Fibroblast of skin of left quadriceps (primary cell): ENCODE measurements at places on chromosomes 7 and 10.

DNA sequence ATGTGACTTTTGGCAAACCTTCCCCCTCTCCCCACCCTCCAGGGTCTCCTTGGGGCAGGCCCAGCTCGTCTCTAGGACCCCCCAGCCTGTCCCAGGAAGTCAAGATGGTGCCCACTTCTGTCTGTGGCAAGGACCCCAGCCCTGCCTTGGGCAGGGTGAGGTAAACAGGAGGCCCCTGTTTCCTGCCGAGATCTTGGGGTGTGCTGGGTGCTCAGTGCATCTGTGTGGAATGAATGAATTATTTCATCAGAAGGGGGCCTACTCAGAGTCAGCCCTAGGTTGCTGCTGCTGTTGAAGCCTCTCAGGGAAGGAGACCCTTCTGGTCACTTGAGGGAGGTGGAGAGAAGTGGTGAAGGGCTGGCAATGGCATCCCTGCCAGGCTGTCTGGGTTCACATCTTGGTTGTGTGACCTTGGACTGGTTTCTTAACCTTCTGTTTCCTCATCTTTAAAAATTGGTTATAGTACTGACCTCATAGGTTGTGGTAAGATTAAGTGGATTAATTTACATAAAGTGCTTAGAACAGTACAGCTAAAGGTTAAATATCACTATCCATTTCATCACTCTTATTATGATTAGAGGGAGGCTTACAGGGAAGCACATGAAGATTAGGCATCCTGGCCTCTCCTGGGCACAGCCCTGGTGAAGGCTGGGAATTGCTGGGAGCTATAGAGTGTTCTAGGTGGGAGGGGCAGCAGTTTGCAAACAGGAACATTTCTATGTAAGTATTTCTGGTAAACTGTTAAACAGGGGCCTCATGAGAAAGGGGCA lies 67.7 kb downstream of the ZMIZ1 start:
- DNase-seq: no peak

DNA sequence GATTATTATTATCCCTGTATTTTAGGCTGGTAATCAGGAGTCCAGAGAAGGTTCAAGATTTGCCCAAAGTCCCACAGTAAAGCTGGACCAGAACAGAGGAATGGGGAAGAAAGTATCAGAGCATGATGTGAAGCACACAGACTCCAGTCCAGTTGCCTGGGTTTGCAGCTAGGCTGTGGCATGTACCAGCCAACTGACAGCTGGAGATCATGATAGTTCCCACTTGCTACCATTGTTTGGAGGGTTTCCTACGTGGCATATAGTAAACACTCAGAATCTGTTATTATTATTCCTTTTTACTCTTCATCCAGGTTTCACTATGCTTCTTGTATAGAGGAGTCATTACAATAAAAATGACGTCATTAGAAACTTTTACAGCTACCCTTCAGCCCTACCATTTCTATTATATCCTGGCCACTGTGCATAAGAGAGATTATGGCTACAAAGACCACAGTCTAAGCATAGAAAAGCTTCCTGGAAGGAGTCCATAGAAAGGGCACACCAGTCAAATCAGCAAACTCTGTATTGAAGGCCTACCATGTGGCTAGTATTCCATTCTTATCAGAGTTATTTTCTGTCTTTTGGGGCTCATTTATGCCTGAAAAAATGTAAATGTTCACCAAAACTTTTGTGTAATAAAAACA lies 66.6 kb downstream of the MTPN start:
- no peak for DNase-seq

GRCh38 chr7:105680505-105681187 lies 99.4 kb upstream of the EFCAB10 start:
- DNase-seq: no peak

- DNase-seq: no peak
Measured at GRCh38 chr10:80945264-80945880, 407.7 kb downstream of the SH2D4B start.

DNA sequence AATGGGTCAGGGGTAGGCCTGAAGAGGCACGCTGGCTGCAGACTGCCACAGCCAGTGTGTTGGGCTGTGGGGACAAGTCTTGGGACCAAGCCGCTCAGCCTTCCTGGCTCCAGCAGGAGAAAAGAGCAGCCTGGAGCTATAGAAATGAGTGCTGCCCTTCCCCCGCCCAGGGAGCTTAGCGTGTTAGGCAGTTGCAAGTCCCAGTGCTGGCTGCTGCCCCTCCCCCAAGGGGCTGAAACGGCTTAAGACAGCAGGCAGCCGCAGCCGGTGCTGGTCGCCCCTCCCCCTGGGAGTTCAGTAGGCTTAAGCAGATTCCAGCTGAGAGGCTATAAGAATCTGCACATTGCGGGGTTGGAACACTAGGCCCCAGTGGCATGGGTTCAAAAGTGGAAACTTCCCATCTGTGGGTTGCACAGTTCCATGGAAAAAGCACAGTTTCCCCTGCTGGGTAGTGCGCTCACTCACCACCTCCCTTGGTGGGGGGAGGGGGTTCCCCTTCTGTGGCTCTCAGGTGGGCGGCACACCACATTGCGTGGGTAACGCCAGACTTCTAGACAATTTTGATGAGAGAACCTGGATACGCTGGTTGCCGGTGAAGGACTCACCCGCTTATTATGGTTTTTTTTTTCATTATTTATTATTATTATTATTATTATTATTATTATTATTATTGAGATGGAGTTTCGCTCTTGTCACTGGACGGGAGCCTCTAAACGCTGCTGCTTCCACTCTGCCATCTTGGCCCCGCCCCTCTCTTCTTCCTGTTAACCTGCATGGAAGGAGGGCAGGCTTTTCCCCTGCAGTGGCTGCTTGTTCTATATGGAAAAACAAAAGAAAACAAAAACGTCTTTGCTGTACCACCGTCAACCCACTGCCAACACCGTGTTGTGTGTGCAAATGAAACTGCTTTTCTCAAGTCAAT lies 151.1 kb downstream of the CXCL12 start:
- peak; percentile 69 for DNase-seq

DNA sequence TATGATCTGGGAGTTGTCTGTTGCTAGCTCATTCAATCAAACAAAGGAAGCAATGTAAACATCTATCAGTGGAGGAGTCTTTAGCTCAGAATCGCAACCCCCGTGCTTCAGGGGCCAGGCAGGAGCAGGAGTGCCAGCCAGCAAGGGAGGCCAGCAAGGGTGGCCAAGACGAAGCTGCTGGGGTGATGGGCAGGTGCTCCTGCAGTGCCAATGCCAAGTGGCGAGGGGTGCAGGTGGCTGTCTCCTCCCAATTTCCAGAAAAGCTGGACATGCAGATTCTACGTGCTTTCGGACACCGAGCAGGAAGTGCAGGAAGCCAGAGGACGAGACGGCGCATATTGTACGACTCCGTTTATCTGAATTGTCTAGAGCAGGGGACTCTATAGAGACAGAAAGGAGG lies 48.1 kb upstream of the EBF3 start:
- DNase-seq: no peak

DNA sequence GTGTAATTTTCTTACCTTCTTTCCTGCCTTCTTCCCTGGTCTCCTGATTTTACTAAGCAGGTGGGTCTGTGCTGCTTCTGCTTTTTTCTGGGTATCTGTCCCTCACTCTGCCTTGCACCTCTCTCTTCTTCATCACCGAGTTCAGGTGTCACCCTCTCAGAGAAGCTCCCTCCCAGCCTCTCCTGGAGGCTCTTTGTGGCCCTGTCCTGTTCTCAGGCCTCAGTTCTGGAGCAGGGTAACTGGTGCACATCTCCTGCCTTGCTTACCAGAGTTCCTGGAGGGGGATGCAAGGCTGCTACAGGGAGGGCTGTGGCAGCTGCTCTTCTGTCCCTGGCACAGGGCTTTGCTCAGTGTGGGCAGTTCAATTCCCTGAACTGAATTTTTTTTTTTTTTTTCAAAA lies 66.1 kb downstream of the RBM33 start:
- DNase-seq: no peak

DNA sequence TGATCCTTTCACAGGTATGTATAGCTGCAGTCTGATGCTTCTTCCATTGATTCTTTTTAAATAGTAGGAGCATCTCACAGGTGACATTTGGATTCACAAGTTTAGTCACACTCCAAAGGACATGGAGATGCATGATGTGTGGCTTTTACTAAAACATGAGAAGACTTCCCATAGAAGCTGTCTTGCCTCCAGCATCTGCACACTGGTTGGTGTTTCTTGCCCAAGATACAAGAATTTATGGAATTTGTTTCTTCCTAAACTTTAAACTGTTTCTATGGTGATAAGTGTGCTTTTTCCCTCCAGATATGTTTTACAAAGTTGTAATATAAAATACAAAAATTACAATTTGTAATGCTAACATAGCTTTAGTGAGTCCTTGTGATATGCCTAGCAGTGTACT lies 24.2 kb downstream of the ADIRF start:
- no peak for DNase-seq

DNA sequence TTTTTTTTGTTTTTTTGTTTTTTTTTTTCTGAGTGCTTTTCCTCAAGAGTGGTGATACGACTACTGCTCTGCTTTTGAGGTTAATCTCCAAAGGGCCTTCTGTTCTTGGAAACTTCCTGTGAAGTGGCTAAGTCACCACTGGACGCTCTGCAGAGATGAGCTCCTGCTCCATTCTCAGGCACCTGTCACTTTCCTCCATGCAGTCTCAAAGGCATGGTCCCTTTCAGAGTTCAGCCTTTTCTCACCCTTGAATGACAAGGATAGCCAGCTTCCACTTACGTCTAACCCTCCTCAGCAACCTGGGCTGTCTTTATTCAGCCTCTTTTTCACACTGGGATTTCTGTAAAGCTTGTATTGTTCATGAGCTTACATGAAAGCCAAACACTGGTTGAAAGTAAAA lies 65.8 kb downstream of the BMPER start:
- no peak for DNase-seq

DNA sequence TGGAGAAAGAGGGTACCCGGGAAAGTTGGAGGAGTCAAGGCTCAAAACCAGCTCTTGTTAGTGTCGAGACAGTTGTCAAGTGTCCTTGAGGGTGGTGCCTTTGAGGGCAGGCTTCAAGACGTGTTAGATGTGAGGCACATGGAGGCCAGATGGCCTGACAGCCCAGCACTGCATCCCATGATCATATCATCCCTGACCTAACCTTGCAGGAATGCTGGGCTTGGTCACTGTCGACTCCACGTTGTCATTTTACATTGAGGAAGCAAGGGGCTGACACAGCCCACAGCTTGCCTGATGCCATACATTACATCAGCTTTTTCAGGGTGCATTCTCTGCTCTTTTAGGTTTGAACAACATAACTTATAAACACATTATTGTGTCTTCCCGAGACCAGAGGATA lies 114.1 kb downstream of the ABCA13 start:
- DNase-seq: peak; percentile 24

DNA sequence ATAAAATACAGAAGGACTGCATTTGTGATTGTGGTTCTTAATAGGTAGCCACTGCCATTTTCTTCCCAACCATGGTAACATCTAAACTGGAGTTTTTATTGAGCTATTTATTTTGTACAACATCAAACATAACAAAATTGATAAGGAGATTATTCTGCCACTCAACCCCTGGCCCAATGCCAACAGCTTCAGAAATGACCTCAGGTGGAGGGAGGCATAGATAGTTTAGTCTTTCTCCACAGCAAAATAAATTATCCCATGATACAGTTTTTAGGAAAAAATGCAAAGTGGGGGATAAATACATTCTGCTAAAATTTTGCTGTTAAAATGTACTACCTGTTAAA lies 57.6 kb downstream of the LRRTM3 start:
- DNase-seq: no peak

- DNase-seq: no peak
Measured at GRCh38 chr10:97585439-97585811, 1.2 kb downstream of the HOGA1 start.

- no peak for DNase-seq
Measured at GRCh38 chr10:131422731-131423130, 111.2 kb upstream of the TCERG1L start.

- DNase-seq: peak; percentile 60
Measured at GRCh38 chr7:102890292-102890970, 22.4 kb upstream of the LRRC17 start.

DNA sequence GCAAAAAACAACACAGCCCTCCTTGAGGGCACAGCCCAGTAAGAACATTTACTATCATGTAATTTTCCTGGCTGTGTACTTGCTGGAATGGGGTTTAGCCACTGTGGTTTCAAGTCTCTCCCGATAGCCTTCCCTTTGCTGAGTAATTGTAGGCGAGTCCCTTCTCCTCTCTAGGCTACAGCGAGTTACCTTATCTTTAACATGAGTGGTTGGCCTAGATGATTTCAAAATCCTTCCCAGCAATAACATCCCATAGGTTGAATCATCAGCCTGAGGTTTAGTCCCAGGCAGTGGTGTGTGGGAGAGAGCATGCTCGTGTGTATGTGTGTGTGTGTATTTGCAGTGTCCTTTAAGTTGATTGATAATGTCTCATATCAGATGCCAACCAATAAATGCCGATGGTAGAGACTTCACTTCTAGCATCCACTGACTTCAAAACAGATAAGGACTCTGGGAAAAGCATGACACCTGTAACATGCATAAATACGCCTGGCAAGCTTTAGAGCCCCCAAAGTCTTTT lies 142.9 kb upstream of the ZMIZ1 start:
- peak; percentile 91 for DNase-seq

DNA sequence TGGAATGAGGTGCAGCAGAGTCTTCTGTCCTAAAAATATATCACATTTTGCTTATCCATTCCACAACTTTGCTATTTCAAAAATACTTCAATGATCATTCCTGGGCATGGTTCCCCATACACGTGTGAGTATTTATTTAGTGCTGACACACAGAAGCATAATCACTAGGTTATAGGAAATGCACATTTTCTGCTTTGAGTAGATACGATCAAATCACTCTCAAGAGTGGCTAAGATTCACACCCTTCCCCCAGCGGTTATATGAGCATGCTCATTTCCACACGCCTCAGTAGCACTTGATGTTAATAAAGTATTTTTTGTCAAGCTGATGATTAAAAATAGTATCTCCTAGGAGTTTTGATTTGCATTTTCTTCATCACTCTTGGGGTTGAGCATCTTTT lies 93.5 kb upstream of the LRRC4 start:
- no peak for DNase-seq

DNA sequence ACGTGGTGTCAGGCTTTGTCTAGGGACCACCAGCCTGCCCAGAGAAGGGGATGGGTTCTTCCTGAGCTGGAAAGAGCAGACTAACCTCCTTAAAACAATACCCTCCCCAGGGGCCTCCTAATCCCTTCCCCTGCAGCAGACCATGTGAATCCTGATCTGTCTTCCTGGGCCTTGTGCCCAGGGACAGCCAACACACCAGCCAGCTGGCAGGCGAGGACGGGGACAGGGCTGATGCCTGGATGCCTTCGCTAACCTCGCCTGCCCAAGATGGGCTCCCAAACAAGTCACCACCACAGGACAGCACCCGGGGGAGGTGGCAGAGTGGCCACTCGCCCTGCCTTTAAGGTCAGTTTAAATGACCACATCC lies 17.6 kb downstream of the PODXL start:
- DNase-seq: no peak

- no peak for DNase-seq
Measured at GRCh38 chr7:75969182-75969581, 25.2 kb downstream of the TMEM120A start.

- no peak for DNase-seq
Measured at GRCh38 chr7:155084969-155085368, 14.8 kb downstream of the HTR5A start.

- no peak for DNase-seq
Measured at GRCh38 chr10:42975005-42975493, 101.8 kb upstream of the RET start.

GRCh38 chr10:132328106-132328505 lies 3.9 kb upstream of the LRRC27 start:
- no peak for DNase-seq
